ENCODE measurements at places on chromosomes 3 and 15.

GRCh38 chr3:112459750-112460149 lies 39.5 kb downstream of the BTLA start:
- DNase-seq: no peak

DNA sequence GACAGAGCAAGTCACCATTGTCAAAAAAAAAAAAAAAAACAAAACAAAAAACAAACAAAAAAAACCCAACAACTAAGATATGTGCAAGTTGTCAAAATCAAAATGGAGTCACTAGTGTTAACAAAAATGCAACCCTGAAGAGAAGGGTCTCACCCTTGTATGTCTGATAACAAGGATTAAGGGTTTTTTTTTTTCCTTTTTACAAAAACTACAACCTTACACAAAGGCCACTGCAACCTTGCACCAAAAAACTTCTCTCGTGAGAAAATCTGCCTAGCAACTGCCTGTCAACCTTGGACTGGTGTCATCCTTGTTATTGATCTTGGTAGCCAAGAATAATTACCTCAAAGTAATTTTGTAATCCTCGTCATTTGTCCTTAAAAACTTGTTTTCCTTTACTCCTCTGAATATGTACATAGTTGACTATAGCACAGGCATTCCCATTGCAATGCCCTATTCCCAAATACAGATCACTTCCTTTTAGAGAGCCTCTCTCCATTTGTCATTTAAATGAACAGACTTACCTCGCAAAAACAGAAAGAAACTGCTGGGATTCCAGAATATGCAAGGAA lies 24.0 kb downstream of the TFRC start:
- no peak for DNase-seq

DNA sequence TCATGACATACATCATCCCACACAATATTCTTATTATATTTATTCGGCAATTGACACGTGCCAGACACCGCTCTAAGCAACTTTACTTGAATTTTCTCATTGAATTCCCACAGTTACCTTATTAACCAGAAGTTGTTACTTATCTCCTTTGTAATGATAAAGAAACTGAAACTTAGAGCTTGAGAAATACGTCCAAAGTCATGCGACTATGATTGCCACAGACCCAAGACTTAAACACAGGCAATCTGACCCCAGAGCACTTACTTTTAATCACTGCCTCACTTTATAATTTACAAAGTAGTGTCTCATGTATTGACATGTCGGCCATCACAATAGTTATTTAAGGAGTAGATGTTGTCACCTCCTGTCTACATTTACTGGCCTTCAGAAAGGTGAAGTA lies 64.7 kb downstream of the ATP13A4 start:
- no peak for DNase-seq

DNA sequence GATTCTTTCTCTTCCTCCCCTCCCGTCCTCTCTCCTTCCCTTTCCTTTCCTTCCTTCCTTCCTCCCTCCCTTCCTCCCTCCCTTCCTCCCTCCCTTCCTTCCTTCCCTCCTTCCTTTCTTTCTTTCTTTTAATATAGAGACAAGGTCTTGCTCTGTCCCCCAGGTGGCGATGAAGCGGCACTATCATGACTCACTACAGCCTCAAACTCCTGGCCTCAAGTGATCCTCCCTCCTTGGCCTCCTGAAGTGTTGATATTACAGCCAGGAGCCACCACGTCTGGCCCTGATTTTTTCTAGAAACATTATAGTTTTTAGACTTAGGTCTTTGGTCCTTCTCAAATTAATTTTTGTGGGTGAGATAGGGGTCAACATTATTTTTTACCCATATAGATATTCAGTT lies 15.5 kb downstream of the GRM2 start:
- no peak for DNase-seq

GRCh38 chr3:39499651-39500273 lies 32.3 kb downstream of the MOBP start:
- no peak for DNase-seq

GRCh38 chr3:23183731-23184130 lies 19.4 kb upstream of the UBE2E2 start:
- DNase-seq: no peak

DNA sequence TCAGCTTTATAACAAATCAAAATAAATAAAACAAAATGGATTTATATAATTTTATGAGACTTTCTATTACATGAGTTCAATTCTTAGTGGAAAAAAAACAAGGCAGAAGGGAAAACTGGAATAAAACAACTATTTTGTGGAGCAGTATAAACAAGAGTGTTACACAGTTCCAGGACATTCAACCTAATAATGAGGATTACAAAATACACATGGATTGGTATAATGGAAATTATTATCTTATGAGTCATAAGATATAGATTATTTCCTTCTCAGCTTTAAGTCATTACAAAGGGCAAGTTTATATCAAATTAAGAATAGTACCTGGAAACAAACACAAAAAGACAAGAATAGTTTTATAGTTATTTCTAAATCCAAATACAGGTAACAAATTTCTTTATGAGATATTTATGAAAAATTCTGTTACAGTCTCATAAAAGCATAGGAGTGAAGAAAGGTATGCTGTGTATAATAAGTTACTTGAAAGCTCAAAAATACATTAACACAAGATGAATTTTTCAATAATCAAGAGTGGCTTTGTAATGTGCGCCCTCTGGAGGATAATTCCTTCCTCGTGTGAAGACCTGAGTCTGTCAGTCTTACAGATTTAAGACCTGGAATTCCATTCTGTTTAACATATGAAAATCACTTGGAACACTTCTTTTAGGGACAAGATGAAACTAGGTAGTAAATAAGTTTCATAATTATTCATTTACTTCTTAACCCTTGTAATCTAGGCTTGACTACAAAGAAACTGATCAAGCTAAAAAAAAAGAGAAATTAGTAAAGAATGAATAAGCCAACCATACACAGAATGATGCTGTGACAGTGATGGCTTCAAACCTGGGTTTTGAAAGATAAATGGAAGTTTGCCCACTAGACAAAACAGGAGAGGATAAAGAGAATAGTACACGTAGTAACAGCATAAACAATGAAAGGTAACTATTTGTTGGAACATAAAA lies 9.5 kb downstream of the COPS2 start:
- DNase-seq: no peak

DNA sequence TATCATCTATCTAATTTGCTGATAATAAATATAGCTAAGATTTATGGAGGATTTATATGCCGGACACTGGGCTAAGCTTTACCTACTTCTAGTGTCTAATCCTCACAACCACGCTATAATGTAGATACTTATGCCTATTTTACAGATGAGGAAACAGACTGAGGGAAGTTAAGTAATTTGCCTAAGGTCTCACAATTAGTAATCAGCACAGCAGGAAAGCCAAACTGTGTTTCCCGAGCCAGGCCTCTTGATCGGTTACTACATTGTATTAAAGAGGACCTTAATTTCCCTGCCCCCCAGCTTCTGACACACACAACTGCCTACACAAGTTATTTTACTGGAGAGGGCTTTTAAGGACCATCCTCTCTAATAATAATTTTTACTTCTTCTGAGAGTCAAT lies 40.9 kb downstream of the ONECUT1 start:
- DNase-seq: no peak

DNA sequence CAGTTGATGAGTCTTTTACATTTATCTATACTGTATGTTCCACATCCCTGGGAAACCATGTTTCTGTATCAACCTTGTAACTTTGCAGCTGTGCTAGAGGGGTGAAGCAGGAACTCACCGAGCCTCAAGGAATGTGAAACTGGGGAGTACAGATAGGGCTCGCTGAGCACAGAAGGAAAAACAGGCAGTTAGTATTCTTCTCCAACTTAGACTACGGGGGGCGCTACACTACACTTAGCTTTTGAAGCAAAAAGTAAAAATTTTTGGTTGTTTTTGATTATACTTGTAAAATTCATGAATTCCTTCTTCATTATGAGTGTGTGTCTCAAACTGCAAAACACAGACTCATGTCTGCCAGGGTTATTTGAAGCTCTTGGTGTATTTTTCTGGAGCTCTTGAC lies 132.7 kb upstream of the RGMA start:
- no peak for DNase-seq

DNA sequence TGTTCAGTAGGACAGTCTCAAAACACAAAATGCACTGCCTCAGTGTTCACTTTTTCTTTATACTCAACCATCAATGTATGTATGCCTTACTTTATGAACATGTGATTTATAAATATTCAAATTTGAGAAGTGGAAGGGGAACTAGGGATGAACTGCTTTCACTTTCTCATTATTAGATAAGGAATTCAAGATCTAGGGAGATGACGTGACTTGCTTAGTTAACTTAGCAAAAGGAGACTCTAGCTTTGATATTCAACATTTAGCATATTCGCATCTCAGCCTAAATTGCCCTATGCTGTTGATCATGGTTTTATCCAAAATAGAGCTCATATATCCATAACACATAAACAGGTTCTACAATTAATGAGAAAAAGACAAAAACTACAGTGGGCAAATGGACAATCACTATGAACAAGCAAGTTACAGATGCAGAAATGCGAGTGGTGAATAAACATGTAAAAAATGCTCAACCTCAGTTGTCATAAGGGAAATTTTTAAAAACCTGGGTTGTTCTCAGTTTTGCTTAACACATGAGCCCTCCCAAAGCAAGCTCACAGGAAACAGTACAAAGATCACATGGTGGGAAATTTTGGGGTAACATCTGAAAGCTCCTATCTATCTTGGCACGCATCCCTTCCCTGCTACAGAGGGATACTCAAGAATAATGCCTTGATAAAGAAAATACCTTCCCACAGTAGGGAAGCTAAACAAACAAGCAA lies 269.8 kb downstream of the THRB start:
- DNase-seq: no peak

DNA sequence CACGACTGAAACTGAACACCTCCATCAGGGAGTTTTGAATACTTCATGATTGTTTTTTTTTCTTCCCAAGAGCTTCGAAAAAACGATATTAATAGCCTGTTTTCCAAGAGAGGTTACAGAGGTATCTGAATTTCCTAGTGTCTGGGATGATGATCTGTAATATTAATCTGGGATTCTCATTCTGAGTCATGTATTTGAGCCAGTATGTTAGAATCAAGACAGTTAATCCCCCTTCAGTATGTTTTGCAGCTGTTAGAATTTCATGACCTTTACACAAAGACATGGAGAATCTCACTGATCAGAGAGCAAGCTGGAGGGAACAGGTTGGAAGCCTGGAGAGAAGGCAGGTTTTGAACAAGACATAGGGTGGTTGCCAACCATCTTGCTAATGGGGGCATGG lies 234.5 kb upstream of the GAP43 start:
- DNase-seq: no peak

- DNase-seq: no peak
Measured at GRCh38 chr3:69391554-69391953, 5.7 kb upstream of the FRMD4B start.

GRCh38 chr3:119457246-119457645 lies 6.2 kb downstream of the TMEM39A start:
- DNase-seq: no peak

DNA sequence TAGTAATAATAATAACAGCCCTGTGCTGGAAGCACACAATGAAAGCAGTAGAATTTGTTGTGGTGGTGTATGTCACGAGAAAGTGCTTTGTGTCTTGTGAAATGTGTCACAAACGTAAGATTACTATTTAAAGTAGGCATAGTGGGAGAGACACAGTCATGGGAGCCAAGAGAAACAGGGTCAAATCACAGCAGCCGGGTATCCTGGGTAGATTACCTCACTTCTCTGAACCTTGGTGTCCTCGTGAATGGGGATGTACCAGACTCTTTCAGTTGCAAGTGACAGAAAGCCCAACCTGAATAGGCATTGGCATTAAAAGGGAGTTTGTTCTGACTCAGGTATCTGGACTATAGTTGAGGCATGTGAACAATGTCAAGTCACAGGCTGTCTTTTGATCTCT lies 29.1 kb upstream of the SRGAP3 start:
- no peak for DNase-seq

GRCh38 chr3:190811775-190812480 lies 50.6 kb downstream of the GMNC start:
- peak; percentile 72 for DNase-seq

DNA sequence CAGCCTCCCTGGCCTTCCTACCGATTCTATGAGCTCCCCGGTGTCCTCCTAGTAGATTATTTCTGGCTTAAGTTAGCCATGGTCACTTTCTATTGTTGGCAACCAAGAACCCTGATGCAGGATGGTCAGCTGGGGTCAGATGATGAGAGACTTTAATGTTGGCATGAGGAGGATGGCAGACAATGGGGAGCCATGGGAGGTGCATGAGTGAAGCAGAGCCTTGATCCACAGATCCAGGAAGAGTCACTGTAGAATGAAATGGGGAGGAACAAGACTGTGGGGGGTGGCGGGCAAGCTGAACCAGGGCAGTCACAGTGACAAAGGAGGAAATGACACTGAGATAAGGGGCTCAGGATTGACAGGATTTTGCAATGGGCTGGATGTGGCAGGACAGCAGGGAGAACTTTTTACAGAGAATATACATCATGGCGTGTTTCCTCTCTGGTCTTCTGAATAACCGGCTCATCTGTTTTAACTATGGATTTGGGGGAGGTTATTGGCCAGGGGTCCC lies 60.9 kb downstream of the RPLP1 start:
- no peak for DNase-seq

- no peak for DNase-seq
Measured at GRCh38 chr3:128041344-128041743, 10.9 kb upstream of the SEC61A1 start.

DNA sequence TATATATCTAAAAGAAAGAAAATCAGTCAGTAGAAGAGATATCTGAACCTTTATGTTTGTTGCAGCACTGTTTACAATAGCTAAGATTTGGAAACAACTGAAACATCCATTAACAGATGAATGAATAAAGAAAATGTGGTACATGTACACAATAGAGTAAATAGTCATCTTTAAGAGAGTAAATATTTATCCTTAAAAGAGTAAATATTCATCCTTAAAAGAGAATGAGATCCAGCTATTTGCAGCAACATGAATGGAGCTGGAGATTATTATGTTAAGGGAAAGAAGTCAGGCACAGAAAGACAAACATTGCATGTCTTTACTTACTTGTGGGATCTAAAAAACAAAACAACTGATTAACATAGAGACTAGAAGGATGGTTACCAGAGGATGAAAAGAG lies 197.0 kb upstream of the CBLB start:
- no peak for DNase-seq

- no peak for DNase-seq
Measured at GRCh38 chr15:99211926-99212325, 37.5 kb downstream of the TTC23 start.

GRCh38 chr3:170154084-170154483 lies 27.4 kb downstream of the PHC3 start:
- no peak for DNase-seq

GRCh38 chr3:11477407-11477911 lies 166.3 kb downstream of the VGLL4 start:
- DNase-seq: peak; percentile 53

- no peak for DNase-seq
Measured at GRCh38 chr15:78155355-78155939, 6.3 kb downstream of the IDH3A start.
